Left ventricle myocardium superior (tissue), 1 donor: ENCODE measurements at places on chromosomes 2 and 18.

DNA sequence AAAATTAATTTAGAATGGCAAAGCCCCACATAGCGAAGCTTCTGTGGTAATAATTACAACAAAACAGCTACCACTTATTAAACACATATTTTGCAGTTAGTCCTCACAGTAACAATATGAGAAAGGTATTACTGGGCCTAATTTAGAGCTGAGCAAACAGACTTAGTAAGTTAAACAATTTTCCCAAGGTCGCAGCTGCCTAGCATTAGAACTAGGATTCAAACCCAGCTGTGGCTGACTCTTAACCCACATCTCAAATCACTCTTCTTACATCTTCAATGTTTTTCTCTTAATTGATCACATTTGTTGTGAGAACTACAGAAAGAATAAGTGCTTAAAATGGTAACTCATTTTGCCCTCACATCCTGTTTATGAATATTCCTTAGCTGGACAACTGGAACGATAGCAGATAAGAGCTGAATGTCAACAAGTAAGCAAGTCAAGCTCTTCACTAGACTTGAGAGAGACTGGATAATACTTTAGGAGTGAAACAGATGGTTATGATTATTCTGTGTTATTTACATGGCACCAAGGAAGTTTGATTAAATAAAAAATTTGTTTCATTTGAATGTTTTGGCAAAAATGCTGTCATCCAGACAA is 59.4 kb upstream of the TMEM17 start:
- DNase-seq: no peak

GRCh38 chr18:23283916-23284430 is 148.7 kb downstream of the CABLES1 start:
- DNase-seq: no peak

GRCh38 chr2:239392072-239392357 is 8.8 kb downstream of the HDAC4 start:
- no peak for DNase-seq

DNA sequence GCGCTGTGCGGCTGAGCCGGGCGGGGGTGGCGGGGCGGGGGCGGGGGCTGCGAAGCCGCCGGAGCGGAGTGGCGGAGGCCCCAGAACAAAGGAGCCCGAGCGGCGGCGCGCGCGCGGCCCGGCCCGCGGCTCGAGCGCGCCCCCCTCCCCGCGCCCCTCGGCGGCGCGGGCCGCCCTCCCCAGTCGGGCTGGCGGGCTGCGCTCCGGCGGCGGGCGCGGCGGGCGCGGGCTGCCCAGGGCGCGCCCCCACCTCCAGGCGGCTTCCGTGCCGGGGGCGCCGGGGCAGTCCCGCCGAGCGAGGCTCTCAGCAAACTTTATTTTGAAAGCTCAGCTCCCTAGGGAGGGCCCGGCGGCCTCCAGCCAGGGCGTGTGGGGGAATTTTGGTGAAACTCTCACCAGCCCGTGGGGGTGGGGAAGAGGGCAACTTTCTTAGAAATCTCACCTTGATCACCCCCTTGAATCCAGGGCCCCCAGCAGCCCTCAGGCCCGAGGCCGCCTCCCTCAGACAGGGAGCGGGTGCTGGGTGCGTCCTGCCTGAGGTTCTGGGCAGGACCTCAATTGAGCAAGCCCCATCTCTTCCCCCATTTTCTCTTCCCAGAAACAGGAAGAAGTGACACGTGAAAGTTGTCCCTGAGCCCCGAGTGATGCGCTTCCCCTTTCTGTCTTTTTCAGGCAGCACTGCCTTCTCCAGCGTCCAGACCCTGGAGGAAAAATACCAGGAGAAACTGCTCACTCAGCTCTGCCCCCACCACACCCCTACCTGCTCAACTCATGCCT is 786 bp downstream of the TET3 start:
- peak; percentile 68 for DNase-seq

- peak; percentile 51 for DNase-seq
These were observed 12.0 kb upstream of the NTSR2 start for GRCh38 chr2:11681722-11682589.

GRCh38 chr2:141848191-141848590 is 282.6 kb downstream of the LRP1B start:
- DNase-seq: no peak

DNA sequence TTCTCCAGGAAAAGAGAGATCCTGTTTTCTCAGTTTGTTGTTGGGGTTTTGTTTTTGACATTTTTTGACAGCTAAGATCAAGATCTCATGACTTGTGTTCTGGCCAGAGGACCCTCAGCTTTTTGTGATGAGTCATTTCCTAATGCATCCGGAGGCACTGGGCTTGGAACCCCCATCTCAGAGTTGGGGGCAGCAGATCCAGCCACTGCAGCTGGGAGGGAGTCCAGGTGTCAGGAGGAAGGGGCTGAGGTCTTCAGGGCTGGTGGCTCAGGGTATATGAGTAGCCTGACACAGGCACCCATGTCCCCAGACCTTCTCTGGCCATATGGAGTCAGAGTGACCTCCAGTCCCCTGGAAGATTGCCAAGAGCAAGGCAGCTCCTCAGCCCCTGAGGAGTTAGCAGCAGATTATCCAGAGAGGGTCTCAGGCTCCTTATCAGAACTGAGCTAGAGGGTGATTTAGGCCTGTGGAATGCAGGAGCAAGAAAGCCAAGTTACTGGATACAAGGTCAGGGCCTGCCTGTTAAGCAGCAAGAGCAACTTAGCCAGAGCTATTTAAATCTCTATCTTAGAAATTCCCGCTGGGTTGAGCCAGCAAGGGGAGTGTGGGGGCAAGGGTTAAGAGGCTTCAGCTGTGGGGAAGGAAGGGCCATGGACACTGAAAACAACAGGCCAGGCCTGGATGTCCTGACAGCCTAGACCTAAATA is 62.4 kb downstream of the TANC1 start:
- peak; percentile 66 for DNase-seq

- no peak for DNase-seq
These were observed 123.2 kb downstream of the TMEM17 start for GRCh38 chr2:62382757-62383156.

DNA sequence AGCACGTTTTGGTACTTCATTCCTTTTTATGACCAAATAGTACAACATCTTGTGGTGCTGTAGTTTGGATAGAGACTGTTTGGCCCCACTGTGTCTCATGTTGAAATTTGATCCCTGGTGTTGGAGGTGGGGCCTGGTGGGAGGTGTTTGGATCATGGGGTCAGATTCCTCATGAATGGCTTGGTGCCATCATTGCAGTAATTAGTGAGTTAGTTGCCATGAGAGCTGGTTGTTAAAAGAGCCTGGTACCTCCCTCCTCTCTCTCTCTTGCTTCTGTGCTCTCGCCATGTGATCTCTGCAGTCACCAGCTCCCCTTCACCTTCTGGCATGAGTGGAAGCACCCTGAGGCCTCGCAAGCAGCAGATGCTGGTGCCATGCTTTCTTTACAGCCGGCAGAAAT is 50.9 kb downstream of the NCAPH start:
- no peak for DNase-seq

- DNase-seq: no peak
These were observed 16.8 kb upstream of the TMEM37 start for GRCh38 chr2:119414894-119415293.

DNA sequence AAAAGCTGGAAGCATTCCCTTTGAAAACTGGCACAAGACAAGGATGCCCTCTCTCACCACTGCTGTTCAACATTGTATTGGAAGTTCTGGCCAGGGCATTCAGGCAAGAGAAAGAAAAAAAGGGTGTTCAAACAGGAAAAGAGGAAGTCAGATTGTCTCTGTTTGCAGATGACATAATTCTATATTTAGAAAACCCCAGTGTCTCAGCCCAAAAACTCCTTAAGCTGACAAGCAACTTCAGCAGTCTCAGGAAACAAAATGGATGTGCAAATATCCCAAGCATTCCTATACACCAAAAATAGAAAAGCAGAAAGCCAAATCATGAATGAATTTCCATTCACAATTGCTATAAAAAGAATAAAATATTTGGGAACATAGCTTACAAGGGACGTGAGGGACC is 11.1 kb downstream of the SLC8A1 start:
- DNase-seq: no peak

DNA sequence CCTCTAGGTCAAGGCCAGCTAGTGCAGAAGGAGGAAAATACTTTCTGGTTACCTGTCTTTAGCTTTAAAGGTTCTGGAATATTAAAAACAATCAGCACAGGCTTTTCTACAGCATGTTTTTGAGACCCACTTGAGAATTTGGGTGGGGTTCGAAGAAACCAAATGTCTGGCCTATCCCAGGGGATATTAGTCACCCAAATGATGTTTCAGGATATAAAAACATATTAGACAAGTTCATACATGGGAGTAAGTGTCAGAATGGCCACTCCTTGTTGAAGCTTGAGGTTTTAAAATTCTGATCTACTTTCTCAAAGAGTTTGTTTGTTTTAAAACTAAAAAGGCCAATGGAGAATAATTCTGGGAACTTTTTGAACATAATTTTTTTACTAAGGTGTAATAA is 158.6 kb upstream of the DLX2 start:
- DNase-seq: no peak

DNA sequence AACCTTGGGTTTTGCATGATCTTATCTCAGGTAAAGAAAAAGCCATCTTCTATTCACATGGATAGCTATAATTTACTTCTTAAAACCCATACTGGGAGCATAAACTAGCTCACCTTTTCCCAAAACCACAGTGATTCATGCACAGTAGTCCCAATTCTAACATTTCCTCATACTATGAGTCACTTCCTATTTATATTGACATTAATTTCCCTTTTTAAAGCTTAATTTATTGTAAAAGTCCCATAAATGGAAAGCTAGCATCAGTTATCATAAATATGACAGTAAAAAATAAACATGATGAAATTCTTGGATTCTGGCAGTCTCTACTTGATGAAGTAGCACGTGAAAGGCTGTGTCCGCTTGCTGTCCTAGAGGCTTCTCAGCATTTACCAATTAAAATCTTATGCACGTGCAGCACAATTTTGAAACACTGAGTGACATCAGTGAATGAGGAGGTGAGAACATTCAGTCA is 180.1 kb downstream of the CDH2 start:
- DNase-seq: no peak

DNA sequence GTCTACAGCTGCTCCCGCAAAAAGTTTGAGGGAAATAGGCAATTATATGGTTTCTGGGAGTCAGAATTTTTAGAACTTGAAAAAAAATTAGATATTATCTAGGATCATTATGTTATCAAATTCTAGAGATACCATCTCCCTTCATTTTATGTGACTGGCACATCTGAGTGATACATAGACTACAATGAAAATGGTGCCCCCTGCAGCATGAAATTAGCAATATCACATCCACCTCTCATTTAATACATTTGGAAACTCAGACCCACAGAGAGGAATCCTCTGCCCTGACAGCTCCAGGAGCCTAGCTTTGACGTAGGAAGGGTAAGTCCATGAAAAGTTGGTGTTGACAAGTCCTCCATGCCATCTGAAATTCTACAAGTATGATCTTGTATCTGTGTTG is 381.6 kb downstream of the SUCLG1 start:
- no peak for DNase-seq

DNA sequence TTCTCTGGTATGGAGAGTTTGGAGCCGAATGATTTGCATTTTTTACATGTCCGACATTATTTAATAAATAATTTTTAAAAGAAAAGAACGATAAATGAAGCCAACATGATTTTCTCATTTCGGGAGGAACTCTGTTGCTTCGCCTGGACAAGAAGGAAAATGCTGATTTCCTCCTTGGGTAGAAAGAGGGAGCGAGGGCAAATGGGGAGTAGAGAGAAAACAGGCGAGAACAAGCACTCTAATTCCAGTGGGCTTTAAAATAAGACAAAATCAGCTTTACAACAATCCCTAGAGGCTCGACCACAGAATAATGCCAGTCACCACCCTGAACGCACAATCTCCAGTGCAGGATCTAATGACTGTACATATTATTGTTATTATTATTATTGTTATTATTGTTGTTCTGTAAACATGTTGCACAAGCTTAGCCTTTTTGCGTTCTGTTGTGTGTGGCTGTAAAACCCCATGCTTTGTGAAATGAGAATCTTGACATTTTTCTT is 3.7 kb downstream of the DLX1 start:
- DNase-seq: no peak

DNA sequence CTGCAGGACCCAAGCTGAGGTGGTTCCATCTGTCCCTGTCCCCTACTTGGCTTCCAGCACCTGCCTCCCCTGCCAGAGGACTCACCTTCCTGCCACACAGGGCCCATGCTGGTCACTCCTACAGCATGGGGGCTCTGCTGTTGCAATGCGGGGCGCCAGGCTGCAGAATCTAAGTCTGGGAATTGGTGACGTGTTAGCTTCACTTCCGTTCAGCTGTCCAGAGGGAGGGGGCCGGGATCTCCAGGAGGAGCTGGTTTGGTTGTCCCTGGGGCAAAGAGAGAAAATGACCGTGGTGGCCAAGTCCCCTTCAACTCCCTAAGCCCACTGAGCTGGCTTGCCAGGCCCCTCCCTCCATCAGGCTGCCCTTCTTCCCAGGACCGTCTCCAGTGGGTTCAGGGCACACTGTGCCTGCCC is 69.5 kb downstream of the IL1R2 start:
- DNase-seq: peak; percentile 39

DNA sequence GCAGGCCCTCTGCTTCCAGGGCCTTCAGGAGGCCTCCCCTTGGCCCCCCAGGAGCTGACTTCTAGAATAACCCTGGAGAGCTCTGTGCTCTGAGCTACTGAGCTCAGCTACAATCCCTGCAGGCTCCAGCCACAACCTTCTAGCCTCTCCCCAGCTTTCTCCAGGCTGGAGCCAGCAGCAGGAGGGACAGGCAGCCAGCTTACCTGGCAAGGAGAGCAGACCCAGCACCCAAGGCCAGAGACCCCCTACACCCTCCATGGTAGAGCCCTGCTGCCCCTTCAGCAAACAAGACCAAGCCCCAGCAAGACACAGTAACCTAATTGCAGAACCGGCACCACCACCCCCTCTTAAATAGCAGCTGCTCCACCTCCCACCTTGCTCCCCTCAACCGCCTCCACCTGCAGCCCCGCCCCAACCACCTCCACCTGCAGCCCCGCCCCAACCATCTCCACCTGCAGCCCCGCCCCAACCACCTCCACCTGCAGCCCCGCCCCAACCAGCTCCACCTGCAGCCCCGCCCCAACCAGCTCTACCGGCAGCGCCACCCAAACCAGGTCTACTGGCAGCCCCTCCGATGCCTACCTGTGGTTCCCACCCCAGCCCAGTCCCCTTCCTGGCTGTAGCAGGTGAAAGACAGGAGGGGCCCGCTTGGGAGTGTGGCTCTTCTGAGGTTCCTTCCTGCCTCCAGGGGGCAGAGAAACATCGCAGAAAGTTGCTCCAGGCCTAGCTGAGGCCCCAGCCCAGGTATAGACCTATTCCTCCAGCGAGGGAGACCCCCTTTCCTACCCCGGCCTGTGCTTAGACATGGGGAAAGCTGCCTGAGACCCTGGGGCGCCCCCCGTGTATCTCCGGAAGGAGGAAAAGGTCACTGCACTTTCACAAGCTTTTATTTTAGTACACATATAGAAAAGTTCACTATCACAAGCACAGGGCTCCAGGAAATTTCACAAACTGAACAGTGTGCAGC is at the start of gene ASTL:
Gene ASTL (minus strand): TSS at position 324 of the 967 bp plus-strand sequence. CDS start 66 bp downstream, at position 258.
- DNase-seq: peak; percentile 44

GRCh38 chr2:43136876-43137275 is 89.5 kb downstream of the ZFP36L2 start:
- DNase-seq: no peak

- DNase-seq: no peak
These were observed 69.9 kb upstream of the MMADHC start for GRCh38 chr2:149657401-149658040.

- DNase-seq: no peak
These were observed 72.5 kb downstream of the VAPA start for GRCh38 chr18:9986156-9986930.

- DNase-seq: no peak
These were observed 33.9 kb downstream of the ADCY3 start for GRCh38 chr2:24886126-24886501.

GRCh38 chr18:61887838-61888237 is 5.0 kb downstream of the RNF152 start:
- DNase-seq: no peak
